ENCODE measurements at places on chromosomes 4 and X.

- peak; percentile 72 for DNase-seq
Observed at GRCh38 chr4:24736066-24736465, 59.3 kb upstream of the SOD3 start.

DNA sequence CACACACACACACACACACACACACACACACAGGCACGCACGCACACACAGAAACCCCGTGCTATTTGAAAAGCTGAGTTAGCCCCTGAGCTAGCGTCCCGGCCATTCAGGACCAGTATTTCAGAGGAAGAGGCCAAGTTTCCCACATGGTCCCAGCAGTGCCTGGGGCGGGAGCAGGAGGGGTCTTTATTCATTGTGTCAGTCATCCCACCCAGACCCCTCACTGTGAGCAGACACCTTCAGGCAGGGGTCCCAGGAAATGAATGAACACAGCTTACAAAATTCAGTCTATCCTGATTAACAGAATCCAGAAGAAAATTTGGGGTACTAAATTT is 58.1 kb downstream of the ZFYVE28 start:
- no peak for DNase-seq

DNA sequence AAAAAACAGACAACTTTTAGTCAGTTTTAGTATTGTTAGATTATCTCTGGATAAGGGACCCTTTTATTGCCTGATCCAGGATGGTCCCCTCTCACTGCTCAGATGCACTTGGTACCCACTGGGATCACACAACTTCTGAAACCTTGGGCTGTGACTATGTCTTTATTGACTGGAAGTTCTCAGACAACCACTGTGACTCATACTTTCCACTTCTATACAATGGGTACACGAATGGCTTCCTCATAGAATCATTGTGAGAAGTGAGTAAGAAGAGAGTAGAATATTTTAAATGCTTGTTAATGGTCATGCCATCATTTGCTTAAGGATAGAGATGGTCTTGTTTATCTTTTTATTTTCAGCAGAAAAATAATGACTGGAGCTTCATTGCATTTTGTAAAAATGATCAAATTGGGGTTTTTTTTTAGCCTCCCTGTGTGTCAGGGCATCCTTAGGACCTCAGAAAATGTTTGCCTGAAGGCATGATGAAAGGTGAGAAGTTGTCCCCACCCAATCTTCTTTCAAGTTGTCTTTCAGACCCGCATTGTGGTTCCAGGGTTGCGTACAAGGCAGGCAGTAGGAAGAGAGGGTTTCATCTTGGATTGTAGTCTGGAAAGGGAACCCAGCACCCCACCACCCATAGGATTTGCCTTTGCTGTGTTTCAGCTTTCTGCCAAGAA is 115.1 kb downstream of the CPEB2 start:
- no peak for DNase-seq

- peak; percentile 88 for DNase-seq
Observed at GRCh38 chr4:180828455-180829018, 1414.7 kb upstream of the TENM3 start.

- DNase-seq, result no peak
Observed at GRCh38 chrX:39829965-39830364, 267.8 kb downstream of the BCOR start.

GRCh38 chrX:3514996-3515395 is 168.5 kb upstream of the MXRA5 start:
- no peak for DNase-seq

GRCh38 chr4:159396151-159396550 is 293.3 kb downstream of the RAPGEF2 start:
- DNase-seq, result no peak

- DNase-seq, result no peak
Observed at GRCh38 chr4:189096717-189097116, 844.0 kb upstream of the FRG1 start.

GRCh38 chr4:6386091-6386490 is 86.3 kb downstream of the PPP2R2C start:
- DNase-seq, result no peak

DNA sequence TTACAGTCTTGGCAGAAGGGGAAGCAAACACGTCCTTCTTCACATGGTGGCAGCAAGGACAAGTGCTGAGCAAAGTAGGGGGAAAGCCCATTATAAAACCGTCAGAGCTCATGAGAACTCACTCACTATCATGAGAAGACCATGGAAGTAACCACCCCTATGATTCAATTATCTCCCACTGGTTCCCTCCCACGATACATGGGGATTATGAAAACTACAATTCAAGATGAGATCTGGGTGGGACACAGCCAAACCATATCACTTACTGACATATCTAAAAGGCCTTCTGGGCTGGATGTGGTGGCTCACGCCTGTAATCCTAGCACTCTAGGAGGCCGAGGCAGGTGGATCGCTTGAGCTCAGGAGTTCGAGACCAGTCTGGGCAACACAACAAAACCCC is 117.1 kb upstream of the USP9X start:
- DNase-seq, result no peak

DNA sequence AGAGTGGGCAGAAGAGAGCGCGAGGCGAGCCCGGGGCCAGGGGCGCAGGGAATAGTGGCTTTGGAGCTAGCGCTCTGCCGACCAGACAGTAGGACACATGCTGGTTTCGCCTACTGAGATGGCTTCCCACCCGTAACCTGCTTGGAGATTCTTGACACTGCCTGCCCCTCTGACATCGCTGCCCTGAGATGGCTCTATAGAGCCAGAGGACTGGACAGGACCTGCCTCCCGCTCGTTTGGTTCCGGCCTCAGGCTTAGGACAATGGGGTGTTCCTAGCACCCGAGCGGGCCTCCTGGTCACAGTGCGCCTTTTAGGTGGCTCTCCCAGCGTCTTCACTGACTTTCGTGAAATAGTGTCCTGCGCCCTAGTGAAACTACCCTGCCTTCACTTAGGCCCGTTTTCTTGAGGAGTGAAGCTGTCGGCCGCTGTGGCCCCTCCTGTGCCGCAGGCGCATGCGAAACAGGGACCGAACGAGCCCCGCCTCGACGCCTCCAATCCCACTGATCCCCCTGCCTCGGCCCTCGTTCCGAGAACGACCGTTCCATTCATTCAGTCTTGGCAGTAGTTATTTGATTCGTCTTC is 608 bp downstream of the TAF1 start:
- peak; percentile 30 for DNase-seq

- DNase-seq, result no peak
Observed at GRCh38 chr4:22019676-22020075, 71.1 kb upstream of the KCNIP4 start.

Measured in choroid plexus epithelial cell (primary cell).